ENCODE measurements at places on chromosomes 3 and 15. TPM values are rescaled to one million over a fixed set of nuclear protein-coding genes. Genes with fewer than 3 reads are reported as not detected.

The FGD5 gene
- total RNA-seq = 141 TPM

The CKMT1A gene
- not detected for total RNA-seq

The PP2D1 gene
- total RNA-seq = not detected

The GOLGA6D gene
- under 0.01 TPM for total RNA-seq

The GABPB1 gene
- 67.8 TPM for total RNA-seq

Measured in bladder microvascular endothelial cell (primary cell).